ENCODE measurements at places on chromosomes 4 and X.
A peak's percentile ranks its signal among the peaks of the same experiment; 100 is the strongest.

- ATAC-seq, result no peak
These were observed 24.6 kb downstream of the GPC4 start for GRCh38 chrX:133390676-133391075.

GRCh38 chr4:73690051-73690738, 50.2 kb upstream of the CXCL8 start:
- ATAC-seq, result no peak

DNA sequence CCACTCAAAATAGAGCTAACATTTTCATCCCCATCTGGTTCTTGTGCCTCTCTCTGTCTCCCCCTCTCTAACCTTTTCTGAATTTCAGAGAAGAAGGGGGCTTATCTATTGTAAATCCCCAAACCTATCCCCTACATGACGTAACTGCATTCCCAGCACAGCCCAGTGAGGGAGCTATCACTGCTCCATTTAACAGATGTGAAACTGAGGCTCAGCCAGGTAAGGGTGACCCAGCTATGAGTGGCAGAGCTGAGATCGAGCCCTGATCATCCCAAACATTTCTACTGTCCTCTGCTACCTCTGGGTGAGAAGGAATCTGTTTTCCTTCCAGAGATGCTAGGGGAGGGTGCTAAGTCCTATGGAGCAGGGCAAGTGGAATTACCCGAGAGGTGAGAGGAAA, 107.5 kb downstream of the SLC2A9 start:
- ATAC-seq, result no peak

DNA sequence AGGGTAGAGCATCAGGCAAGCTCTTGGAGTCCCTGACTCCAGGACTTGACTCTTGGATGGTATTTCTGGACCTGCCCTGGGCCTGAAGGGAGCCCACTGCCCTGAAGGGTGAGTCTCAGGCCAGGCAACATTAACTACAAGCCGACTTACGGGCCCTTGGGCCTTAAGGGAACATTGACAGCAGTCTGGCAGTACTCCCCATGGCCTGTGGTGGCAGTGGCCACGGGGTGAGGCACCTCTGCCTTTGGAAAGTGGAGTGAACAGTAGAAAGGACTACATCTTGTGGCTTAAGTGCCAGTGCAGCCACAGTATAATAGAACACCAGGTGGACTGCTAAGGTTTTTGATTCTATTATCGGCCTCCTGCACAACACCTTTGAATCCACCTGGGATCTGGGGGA, 36.3 kb downstream of the SH3BGRL start:
- ATAC-seq, result no peak

- no peak for ATAC-seq
These were observed 617.1 kb upstream of the ZFP42 start for GRCh38 chr4:187378441-187378840.

DNA sequence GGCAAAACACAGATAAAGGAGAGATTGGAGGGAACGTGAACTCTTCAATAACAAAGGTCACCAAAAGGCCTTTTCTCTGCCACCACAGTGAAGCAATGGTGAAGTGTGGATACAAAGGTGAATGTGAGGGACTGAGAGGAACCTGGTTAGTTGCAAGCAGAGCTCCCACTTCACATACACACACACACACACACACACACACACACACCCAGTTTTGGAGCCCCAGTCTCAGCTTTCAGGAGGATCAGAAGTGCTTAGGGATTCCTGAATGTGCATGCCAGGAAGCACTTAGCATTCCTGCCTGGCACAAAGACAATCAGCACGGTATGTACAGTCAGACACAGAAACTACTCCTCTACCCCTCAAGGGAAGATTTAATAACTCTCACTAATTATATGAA, 71.5 kb downstream of the ARHGEF9 start:
- ATAC-seq, result no peak

DNA sequence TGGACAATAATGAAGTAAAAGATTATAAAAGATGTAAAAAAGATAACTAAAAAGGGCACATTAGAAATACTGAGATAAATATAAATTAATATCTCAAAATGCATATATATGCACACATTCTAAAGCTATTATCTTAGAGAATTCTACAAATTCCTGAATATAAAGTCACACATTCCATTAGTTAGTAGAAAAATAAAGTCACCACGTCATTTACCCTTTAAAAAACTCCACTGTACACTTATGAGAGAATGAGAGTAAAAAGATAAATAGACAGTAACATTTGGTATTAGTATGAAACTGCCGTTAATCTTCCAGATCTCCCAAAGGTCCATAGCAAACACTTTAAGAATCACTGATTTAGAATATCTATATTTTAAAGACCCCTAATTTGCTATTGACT, 67.2 kb upstream of the IL15 start:
- ATAC-seq, result no peak

DNA sequence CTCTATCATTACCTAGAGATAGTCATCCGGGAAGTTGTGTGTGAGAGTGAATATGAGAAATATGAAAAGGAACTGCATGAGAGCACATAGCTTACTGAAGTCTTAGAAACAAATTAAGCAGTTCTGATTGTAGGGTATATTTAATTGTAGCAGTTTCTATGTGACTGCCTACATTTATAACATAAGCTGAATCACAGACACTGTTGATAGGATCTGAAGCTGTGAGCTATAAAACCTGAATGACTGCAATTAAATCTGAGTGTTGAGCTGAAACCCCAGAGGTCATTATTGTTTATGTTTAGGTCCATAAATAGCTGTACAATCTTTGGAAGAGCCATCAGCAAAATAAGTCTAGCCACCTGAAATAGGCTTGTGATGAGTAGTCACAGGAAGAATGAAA, 210.1 kb upstream of the CXCL13 start:
- ATAC-seq, result no peak

- no peak for ATAC-seq
These were observed 18.1 kb upstream of the GDPD2 start for GRCh38 chrX:70405003-70405402.

DNA sequence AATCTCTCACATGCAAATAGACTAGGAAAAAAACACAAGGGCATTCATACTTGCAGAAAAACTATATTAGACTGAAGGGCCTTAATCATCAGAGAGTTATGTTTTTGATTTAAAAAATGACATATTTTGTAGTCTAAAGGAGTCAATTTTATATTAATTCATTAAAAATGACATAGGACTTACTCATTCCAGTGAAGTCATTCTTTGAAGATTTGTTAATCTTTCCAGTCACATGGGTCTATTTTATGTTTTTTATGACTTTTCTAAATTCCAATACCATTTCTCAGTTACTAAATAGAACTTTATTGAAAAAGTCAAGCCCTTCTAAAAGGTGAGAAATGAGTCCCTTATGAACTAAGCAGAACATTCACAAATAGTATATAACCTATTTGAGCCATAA, 743.8 kb upstream of the INTU start:
- no peak for ATAC-seq

- ATAC-seq, result peak; percentile 69
These were observed 85.5 kb downstream of the STARD8 start for GRCh38 chrX:68732906-68733493.

All from gastroesophageal sphincter (tissue), 4 donors.